A549 treated with ZK216348 at 1 μM for 4 hours (cell line): ENCODE measurements at places on chromosomes 3 and 15. TPM values are rescaled to one million over a fixed set of nuclear protein-coding genes. Genes with fewer than 3 reads are reported as not detected.

The CCR9 gene
- not detected in 5 replicates for total RNA-seq

The HHATL gene
- not detected in 5 replicates for total RNA-seq

The ISL2 gene
- total RNA-seq, result 1.8 to 4.7 TPM (median 4.0 TPM) in 5 replicates

The MEIS2 gene
- 9.2 to 10.1 TPM (median 9.9 TPM) in 5 replicates for total RNA-seq

The MESP1 gene
- 1.1 to 10.2 TPM (median 5.1 TPM) in 5 replicates for total RNA-seq

The SCAANT1 gene
- not detected in 5 replicates for total RNA-seq

The SMC4 gene
- 71.1 to 119 TPM (median 100 TPM) in 5 replicates for total RNA-seq

The DAZL gene
- total RNA-seq, result not detected in 5 replicates

The LTK gene
- total RNA-seq, result 0.05 to 0.20 TPM (median 0.13 TPM) in 5 replicates

The HIGD2B gene
- not detected in 5 replicates for total RNA-seq

The MRPS25 gene
- 48.1 to 63.1 TPM (median 56.2 TPM) in 5 replicates for total RNA-seq

The CXCR6 gene
- total RNA-seq, result not detected in 5 replicates

The RTP1 gene
- total RNA-seq, result not detected in 5 replicates

The RARRES1 gene
- total RNA-seq, result 7.5 to 16.6 TPM (median 11.2 TPM) in 5 replicates

The GPR62 gene
- total RNA-seq, result not detected in 5 replicates

The TEX55 gene
- not detected in 5 replicates for total RNA-seq

The DAPK2 gene
- 2.8 to 4.9 TPM (median 4.2 TPM) in 5 replicates for total RNA-seq

The CNTN4 gene
- not detected in 5 replicates for total RNA-seq

The C3orf52 gene
- total RNA-seq, result 10.2 to 14.1 TPM (median 12.2 TPM) in 5 replicates

The SLC25A20 gene
- 10.2 to 13.8 TPM (median 11.1 TPM) in 5 replicates for total RNA-seq

The PLA2G4D gene
- not detected in 5 replicates for total RNA-seq

The LDHAL6B gene
- not detected in 5 replicates for total RNA-seq

The KBTBD12 gene
- total RNA-seq, result not detected in 5 replicates

The PTPRG gene
- 1.8 to 3.2 TPM (median 2.4 TPM) in 5 replicates for total RNA-seq

The FSTL1 gene
- total RNA-seq, result 40.6 to 76.2 TPM (median 67.2 TPM) in 5 replicates

The THBS1 gene
- total RNA-seq, result 33.6 to 57.1 TPM (median 44.2 TPM) in 5 replicates

The LEKR1 gene
- total RNA-seq, result 0.29 to 1.0 TPM (median 0.56 TPM) in 5 replicates

The COLQ gene
- total RNA-seq, result 0.19 to 0.80 TPM (median 0.21 TPM) in 5 replicates

The ATP13A5 gene
- not detected in 5 replicates for total RNA-seq

The NAALADL2 gene
- 0.24 TPM in 1 of 5 replicates, not detected in the others for total RNA-seq

The MASP1 gene
- total RNA-seq, result not detected in 5 replicates

The JMJD7 gene
- total RNA-seq, result 1.8 to 5.4 TPM (median 3.5 TPM) in 5 replicates

The TRIM59 gene
- 6.0 to 9.5 TPM (median 8.1 TPM) in 5 replicates for total RNA-seq

The EPHA3 gene
- total RNA-seq, result not detected in 5 replicates

The GOLGA6L22 gene
- not detected in 5 replicates for total RNA-seq

The USP50 gene
- total RNA-seq, result not detected in 5 replicates

The TICRR gene
- total RNA-seq, result 10.0 to 14.1 TPM (median 13.3 TPM) in 5 replicates

The GOLGA6L7 gene
- not detected in 5 replicates for total RNA-seq

The GOLGA8G gene
- not detected in 5 replicates for total RNA-seq

The ASTE1 gene
- 4.7 to 6.3 TPM (median 4.8 TPM) in 5 replicates for total RNA-seq

The RASGRF1 gene
- 0.32 to 1.9 TPM (median 0.54 TPM) in 5 replicates for total RNA-seq

The RBPMS2 gene
- total RNA-seq, result 5.9 to 10.1 TPM (median 8.5 TPM) in 5 replicates

The KLHL40 gene
- total RNA-seq, result not detected in 5 replicates
